Activated CD4-positive, alpha-beta T cell treated with anti-CD3 and anti-CD28 coated beads, Interleukin-2, amount 50 U/mL, for 24 hours (primary cell): ENCODE measurements at places on chromosomes 5 and 9.

DNA sequence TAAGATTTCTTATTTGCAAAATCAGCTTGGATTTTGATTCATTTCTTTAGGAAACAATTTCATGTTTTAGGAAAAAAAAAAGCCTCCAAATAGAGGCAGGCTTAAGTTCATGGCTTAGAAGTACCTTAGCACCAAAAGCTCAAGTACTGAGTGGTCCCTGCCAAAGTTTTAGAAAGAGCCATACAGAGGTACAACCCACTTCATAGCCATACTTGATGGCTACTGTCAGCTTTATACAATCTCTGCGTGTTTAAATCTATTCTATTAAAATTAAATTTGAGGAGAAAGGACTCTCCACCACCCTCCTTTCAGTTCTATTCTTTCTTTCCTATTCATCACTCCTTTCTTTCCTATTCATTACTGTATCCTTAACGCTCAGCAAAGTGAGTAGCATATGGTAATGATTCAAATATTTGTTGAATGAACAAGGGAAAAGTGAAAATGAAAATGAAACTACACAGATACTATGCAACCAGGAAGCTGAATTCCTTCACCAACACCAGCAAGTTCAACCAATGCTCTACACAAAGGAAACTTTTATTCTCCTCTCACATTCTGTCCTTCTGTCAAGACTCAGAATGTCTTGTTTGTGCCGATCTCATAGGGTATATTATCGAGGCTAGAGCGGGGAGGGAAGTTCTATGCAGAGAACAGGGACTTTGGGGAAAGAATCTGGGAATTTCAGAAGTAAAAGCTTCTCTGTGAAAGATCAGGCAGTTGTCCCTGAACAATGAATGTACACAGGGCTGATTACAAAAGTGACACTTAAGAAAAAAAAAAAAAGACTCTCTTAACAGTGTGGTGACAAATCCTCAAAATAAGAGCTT is 138.6 kb upstream of the SPEF2 start:
- DNase-seq, result no peak

DNA sequence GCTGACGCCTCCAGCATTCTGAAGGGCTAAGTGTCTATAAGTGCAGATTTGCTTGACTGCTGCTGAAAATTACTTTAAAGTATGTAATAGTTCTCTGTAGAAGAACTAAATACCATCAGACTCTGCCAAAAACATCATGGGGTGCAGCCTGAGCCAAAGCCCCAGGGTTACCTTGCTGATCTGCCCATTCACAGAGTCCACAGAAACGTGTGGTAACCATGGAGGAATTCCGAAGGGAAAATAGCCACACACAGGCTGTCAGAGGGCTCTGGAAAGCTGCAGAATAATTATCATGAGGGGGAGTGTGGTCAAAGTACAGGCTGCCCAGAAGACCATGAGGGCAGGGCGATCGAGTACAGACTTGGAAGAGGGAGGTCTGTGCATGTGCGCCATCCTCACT is 36.4 kb downstream of the RETREG1 start:
- no peak for DNase-seq

DNA sequence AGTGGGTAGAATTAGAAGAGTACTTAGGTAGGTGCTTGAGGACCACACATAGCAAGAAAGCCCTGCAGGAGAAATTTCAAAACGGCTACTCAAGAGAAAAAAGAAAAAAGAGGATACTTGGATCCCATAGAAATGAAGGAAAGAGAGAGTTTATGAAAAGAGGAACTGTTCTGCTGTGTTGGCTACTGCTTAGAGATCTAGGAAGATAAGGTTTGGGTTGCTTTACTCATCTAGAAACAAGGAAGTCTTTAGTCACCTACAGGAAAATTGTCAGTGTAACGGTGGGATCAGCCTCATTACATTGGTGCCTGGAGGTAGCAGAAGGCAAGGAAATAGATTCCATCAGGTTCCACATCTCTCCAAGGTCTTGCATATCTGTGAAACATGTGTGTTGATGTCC is 14.8 kb upstream of the C5orf46 start:
- no peak for DNase-seq

DNA sequence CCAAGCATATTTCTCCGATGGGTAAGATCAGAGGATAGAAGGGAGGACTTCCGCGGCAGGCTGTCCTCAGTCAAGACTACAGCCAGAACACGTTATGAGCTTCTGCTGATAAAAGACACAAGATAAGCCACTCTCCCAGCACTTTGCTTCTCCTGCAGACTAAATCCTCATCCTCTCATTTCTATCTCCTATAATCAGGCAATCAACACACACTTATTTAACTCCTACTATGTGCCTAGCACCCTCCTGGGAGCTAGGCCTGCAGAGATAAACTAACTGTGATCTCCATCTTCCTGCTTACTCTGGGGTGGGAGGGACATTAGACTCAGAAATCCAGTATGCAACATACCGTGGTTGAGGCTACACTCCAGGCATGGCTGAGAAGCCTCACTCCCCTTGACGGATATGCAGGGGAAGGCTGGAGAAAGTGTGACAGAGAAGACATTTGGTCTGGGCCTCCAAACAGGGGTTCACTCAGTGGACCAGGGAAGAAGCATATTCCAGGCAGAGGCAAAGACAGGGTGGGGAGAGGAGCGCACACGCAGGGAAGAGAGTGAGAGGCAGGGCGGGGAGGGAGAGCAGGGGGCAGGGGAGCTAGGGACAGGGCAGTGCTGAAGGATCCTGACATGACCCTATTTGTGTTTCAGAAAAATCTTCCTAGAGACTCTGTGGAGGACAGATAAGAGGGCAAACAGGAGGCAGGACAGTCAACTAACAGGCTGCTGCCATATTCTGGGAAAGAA is 274.1 kb downstream of the DENND1A start:
- DNase-seq, result no peak

- DNase-seq, result no peak
Observed at GRCh38 chr9:124006448-124007361, 4.9 kb upstream of the LHX2 start.

- DNase-seq, result no peak
Observed at GRCh38 chr9:34377404-34377746, 677 bp upstream of the MYORG start.

- no peak for DNase-seq
Observed at GRCh38 chr9:37421914-37422288, 595 bp upstream of the GRHPR start.

DNA sequence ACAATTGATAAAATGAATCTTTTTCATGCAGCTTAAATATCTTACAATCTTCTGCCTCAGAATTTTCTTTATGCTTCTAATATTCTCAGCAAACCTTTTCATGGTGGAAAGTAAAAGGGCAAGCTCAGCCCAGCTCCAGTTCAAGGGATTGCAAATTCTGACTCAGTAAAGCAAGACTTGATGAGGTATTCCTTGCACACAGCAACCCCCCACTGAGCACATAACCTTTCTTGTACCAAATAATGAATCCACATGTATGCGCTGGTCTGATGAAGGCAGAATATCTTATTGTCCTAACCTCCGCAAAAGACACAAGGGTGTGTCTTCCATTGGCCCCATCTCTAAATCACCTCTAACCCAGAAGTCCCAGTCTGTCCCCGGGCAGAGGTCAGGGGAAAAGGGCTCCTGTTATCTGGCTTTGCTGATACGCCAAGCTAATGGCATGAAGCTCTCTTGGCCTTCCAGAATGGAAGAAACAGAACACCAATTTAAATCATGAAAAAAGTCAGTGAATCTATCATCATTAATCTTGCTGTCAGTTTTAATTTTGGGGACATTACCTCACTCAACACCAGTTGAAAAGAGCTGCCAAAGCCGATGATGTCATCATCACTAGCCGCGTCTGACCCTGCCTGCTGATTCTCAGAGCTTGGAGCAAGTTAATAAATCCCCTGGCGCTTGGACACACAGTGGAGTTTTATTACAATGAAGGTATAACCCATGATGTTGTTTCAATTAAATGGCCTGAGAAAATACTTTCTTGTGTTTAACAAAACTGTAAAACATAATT is 592.5 kb upstream of the CLINT1 start:
- DNase-seq, result no peak

- DNase-seq, result no peak
Observed at GRCh38 chr5:10826971-10827370, 65.9 kb upstream of the DAP start.

- no peak for DNase-seq
Observed at GRCh38 chr9:77015327-77016048, 4.0 kb upstream of the FOXB2 start.

GRCh38 chr5:112930082-112930344 is 8.0 kb upstream of the REEP5 start:
- DNase-seq, result no peak

- DNase-seq, result no peak
Observed at GRCh38 chr5:16889203-16889971, 46.7 kb downstream of the MYO10 start.

DNA sequence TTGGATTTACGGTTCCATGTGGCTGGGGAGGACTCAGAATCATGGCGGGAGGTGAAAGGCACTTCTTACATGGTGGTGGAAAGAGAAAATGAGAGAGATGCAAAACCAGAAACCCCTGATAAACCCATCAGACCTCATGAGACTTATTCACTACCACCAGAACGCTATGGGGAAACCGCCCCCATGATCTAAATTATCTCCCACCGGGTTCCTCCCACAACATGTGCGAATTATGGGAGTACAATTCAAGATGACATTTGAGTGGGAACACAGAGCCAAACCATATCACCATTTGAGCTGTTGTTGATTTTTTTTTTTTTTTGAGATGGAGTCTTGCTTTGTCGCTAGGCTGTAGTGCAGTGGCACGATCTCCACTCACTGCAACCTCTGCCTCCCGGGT is 16.5 kb downstream of the DAB2IP start:
- no peak for DNase-seq

- DNase-seq, result no peak
Observed at GRCh38 chr5:24623624-24624023, 21.2 kb downstream of the CDH10 start.

- no peak for DNase-seq
Observed at GRCh38 chr5:27482663-27483062, 444.3 kb upstream of the CDH9 start.

DNA sequence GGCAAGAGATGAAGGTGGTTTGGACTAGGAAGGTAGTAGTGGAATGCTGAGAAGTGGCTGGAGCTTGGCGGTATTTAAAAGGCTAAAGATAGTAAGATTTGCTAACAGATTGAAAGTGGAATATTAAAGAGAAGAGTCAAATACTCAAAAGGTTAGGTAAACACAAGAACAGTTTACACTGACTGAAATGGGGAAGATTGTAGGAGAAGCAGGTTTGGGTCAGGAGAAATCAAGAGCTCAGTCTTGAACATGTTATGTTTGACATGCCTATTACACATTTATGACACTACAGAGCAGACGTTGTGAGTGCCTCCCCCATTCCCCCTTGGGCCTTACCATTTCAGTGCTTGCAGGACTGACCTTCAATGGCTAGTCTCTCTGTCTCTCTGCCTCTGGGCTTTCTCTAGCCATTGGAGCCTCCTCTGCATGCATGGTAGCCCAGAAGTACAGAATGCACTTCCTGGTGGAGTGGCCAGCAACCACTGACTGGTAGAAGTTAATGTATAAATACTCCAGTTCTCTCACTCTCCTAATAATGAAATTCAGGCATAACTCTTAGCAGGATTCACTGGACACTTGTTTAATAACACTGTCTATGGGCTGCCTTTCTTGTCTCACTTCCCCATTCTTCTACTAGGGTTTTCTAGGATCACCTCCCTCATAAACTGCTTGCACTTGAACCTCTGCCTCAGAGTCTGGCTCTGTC is 56.8 kb downstream of the HMGCS1 start:
- no peak for DNase-seq

DNA sequence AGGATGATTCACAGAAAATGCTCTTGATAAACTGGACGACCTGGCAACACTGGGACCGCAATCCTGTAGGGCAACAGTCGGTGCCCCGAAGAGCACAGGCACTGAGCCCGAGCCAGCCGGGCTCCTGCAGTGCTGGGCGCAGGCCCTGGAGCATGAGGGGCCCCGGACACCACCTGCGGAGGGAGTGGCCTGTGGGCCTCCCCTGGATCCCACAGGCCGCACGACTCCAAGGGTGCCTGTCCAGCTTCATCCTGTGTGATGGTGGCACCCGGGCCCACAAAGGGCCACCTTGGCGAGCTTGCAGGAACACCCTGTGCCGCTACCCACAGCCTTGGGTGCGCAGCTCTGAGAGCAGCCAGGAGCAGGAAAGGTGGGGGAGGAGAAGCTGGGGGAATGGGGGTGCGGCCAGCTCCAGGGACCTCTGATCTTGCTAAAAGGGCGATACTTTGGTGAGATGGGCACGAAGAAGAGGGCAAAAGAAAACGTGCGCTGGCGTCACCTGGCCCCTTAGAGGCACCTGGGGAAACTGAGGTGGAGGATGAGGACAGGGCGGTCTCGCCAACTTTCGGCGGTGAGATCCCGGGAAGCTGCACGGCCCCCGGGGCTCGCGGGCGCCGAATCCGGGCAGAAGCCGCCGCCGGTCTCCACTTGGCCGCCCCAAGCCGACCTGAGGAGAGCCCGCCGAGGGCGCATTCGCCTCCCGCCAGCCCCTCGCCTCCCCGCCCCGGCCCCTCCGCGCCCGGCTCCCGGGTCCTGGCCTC is 722 bp downstream of the TBC1D9B start:
- no peak for DNase-seq

GRCh38 chr5:1162276-1162675 is 39.1 kb upstream of the SLC6A19 start:
- DNase-seq, result no peak

DNA sequence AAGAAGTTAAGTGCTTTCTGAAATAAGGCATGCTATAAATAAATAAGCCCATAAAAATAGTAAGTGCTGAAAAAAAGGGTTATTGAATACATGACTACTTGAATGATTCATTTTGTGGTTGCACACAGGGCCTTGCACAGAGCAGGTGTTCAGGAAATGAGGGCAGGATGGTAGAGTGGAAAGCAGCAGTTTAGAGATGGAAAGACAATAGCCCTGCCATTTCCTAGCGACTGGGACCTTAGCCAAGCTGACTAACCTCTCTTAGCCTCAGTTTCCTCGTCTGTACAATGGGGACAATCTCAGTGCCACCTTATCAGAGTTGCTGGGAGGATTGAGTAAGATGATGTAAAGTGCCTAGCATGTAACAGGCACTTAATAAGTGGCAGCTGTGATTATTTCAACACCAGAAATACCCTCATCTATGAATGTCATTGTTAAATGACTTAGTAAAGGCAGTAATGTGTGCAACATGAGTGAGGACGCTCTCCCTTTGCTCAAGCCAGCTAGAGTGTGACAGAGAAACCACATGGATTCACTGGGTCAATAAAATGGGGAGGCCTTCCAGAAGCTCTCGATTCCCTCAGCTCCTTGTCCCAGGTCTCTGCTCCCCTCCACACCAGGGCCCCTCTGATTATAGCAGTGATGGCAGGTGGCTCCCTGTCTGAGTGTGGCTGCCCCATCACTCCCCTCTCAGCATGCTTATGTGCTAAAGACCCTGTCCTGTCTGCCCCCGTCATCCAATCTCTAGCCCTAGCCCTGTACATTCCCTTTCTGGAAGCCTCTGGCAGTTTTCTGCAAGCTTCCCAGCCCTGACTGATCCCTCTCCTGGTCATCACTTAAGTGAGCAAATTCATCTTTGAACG is 16.0 kb upstream of the PHF19 start:
- no peak for DNase-seq
